IMR-90 (cell line): ENCODE measurements at places on chromosomes 3 and 15.
A peak's percentile ranks its signal among the peaks of the same experiment; 100 is the strongest.

GRCh38 chr3:39657775-39658174 is 151.6 kb upstream of the MYRIP start:
- no peak for DNase-seq

- no peak for DNase-seq
These were observed 121.3 kb upstream of the THBS1 start for GRCh38 chr15:39459548-39459947.

DNA sequence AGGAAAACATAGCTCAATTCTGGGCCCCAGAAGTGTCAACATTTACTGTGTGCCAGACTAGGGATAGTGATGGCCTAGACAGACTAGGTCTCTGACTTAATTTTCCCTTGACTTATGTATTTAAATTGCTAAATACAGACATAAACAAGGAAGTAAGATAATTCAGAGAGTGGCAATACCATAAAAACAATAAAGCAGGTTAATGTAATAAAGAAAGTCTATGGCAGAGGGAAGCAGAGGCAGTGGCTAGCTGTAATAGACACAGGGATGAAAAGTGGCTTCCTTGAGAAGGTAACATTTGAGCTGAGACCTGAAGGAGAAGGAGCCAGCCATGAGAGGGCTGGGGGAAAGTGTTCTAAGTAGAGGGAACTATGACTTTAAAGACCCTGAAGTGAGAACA is 95.7 kb downstream of the TNIK start:
- no peak for DNase-seq

DNA sequence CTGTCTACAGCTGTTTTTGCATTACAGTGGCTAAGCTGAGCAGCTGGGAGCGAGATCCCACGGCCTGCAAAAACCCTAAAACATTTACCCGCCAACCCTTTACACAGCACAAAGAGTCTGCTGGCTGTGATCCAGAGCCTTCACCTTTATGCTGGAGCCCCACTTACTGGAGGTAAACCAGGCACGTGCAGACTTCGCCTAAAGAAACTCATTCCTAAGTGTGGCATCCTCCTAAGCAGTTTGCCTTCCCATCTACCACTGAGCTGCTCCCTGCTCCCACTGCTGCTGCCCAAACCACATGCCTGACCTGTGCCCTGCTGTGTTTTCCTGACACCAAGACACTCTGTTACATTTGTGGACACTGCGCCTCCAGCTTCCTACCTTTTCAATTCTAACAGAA is 53.0 kb downstream of the CHSY1 start:
- peak; percentile 48 for DNase-seq

- no peak for DNase-seq
These were observed 36.3 kb upstream of the PPM1L start for GRCh38 chr3:160719710-160720109.

GRCh38 chr3:123105201-123106189 is 38.7 kb downstream of the PDIA5 start:
- no peak for DNase-seq

GRCh38 chr15:42289166-42289565 is 15.9 kb upstream of the TMEM87A start:
- no peak for DNase-seq

DNA sequence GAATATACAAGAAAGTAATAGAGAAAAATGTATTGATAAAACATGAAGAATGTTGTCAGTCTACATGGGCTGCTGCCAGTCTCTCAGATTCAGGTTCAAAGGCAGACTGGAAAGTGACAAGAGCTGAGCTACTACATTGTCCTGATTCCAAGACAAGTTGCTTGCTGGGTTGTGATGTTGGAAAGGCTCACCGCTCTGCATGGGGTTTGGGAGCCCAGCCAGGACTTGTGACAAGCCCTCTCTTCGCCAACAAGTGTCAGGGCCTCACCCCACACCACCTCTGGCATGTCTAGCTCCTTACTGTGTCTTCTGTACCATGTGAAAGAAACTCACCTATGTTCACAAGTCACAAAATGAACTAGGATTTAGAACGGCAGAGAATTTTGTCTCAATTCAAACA is 43.0 kb upstream of the SH3GL3 start:
- no peak for DNase-seq

GRCh38 chr3:156760333-156760732 is 65.8 kb upstream of the LEKR1 start:
- no peak for DNase-seq

DNA sequence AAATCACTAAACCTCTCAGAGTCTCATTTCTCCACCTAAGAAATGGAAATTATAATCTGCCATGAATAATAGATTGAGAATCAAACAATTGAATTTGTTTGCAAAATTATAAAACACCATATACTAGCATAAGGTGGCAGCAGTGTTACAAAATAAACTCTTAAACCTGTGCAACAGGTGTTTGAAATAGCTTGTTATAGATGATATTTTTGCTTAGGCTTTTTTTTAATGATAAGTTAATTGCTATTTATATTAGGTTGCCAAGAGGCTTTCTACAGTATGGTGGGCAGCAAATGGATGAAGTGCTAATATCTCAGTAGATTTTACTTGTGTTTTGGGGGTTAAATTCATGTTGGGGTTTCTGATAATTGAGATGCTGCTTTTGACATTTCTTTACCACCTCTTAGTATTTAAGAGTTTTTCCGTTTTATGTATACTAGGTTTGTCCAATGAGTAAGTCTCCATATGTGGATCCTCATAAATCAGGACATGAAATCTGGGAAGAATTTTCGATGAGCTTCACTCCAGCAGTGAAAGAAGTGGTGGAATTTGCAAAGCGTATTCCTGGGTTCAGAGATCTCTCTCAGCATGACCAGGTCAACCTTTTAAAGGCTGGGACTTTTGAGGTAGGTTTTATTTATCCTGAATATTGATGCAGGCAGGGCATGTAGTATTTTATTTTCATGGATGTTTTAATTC is 19.6 kb downstream of the NR1D2 start:
- peak; percentile 32 for DNase-seq

DNA sequence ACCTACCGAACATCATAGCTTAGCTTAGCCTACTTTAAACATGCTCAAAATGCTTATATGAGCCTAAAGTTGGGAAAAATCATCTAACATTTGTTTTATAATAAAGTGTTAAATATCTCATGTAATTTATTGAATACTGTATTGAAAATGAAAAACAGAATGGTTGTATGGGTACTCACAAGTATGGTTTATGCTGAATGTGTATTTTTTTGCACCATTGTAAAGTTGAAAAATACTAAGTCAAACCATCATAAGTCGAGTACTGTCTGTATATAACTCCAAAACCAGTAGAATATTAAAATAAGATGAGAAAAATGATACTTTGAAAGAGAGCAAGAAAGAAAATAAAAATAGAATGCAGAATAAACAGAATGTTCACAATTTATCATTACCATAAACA is 115.7 kb downstream of the ZNF280D start:
- DNase-seq: no peak

DNA sequence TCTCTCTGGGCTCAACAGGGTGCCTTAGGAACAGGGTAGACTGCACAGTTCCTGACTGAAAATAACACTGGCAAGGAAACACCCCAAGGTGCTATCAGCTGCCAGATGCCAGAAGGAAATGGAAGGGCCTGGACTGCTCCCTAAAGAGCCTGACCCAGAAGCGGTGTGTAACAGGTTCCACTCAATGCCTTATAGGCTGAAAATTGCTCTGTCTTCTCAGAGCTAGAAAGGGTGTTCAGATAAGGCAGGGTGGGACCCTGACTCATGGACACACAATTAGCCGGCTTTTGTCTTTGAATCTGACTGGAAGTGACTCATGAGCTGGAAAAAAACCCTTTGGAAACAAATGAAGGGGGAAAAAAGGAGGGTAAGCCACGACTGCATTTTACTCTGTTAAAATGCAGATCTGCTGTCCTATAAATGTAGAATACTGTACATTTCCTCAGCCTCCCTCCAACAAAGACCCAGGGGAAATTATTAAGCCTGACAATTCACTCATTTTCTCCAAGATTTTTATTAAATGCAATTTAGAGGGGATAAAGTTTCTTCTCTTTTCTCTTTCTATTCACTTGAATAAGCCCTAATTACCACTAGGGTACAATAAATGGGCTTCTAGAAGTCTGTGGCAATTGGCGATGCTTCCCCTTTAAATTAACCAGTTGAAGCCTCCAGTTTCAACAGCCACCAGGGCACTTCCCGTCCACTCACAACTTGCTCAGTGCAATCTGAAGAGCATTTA is 160.2 kb upstream of the TBL1XR1 start:
- DNase-seq: peak; percentile 89

- DNase-seq: no peak
These were observed 17.0 kb downstream of the KLHL6 start for GRCh38 chr3:183538486-183538885.

DNA sequence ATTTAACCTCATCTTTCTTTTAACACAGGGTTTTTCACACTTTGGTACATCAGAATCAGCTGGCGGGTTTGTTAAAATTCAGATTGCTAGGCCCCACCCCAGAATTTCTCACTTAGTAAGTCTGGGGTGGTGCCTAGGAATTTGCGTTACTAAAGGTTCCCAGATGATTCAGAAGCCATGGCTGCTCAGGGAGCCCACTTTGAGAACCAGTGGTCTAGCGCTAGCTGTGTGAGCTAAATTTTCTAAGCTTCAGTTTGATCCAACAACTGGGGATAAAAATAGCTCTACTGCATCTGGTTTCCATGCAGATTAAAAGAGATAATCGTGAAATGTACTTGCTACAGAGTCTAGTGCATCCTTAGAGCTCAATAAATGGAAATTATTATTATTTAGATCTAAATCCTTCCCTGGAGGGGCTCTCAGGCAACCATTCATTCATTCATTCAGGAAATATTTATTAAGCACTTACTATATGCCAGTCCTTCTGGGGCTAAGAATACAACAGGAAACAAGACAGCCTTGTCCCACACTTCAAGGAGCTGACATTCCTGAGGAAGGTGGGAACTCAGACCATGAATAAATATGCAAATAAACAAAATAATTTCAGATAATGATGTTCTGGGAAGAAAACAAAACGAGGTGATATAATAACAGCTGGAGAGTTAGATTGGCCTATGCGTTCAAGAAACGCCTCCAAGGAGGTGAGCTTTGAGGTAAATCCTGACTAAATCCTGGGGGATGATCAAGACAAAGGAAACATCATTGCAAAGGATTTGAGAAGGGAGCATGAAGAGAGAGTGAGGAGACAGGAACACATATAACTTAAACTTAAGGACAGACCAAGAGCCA is 3.9 kb upstream of the CIDEC start:
- DNase-seq: peak; percentile 27

GRCh38 chr15:80177156-80177555 is 24.4 kb downstream of the FAH start:
- no peak for DNase-seq

DNA sequence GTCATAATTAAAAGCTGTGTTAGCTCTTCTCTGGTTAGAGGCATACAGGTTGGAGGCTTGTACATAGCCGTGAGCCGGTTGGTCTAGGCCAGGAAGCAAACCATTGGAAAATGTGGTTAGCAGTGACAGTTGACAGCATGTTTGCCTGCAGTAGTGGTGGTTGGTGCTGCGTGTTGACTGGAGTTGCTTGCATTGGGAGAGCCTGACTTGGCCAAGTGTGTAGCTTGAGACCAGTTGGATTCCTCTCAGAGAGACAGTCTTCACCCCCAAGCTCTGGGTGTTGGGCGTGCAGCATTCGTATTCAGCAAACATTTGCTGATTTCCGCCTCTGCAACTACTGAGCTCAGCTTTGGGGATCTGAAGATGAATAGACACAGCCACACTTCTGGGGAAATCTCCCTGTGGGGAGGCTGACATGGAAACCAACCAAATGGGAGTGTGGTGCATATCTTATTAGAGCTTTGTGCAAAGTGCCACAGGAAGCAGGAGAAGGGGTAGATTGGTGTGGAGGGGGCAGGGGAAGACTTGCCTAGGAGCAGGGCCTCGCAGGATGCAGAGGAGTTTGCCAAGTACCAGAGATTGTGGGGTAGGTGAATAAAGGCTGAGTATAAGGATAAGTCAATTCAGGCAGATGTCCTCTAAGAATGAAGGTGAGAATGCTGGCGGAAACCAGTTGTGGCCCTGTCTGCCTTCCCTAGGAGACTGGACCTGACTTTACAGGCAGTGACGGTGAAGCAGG is 83.5 kb downstream of the IGF1R start:
- DNase-seq: no peak

DNA sequence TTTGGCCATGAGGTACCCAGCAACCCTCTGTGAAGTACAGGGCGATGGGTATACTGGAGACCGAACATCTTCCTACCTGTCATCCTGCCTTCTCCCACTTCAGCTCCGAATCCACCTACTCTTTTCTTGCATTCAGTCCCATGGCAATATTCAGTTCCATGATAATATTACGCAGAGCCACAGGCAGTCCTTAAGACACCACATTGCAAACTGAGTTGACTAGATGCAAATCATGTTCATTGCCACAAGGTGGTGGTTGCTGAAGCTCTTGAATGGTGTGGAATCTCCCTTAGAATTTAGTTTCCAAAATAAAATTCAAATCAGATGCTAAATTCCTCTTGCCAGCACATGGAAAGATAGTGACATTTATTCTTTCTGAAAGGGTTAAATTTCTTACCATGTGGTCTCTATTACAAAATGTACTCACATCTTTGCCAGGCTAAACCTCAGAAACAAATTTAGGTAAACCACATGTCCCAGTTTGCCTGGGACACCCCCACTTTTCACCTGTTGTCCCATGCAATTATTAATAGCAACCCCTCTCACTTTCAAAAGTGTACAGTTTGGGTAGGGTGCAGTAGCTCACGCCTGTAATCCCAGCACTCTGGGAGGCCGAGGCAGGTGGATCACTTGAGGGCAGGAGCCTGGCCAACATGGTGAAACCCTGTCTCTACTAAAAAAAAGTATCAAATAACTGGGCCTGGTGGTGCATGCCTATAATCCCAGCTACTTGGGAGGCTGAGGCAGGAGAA is 1.7 kb upstream of the NME9 start:
- DNase-seq: peak; percentile 35

DNA sequence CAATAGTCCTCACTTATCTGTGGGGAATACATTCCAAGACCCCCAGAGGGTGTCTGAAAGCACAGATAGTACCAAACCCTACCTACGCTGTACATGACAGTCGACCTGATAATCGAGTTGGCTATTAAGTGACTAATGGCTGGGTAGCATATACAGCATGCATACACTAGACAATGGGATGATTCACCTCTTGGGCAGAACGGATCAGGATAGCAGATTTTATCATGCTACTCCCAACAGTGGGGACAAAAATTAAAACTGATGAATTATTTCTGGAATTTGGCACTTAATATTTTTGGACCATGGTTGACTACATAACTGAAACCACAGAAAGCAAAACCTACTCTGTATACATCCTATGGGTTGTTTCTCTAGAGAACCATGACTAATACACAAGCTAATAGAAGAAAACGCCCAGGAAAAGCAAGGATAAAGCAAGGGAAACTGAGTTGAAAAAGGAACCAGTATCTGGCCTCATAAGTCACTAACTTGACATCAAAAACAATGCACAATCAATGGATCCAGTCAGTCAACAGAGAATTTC is 15.5 kb downstream of the ATG3 start:
- peak; percentile 45 for DNase-seq

DNA sequence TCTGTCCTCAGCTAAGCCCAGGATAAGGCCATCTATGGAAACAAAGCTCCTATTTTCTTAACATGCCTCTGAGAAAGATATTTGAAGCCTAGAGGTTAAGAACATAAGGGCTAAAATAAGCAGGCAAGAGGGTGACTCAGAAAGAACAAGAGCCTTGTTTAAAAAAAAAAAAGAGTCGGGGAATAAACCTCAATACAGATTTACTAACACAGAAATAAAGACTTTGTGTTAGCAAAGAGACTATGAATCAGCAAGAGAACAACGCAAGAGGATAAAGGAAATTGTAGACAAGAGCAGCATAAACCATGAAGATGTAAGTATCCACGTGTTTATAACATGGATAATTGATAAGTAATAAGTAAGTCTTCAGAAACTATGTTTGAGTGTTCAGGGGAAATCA is 36.0 kb downstream of the RAB27A start:
- peak; percentile 89 for DNase-seq

GRCh38 chr15:87672309-87673288 is 583.9 kb downstream of the NTRK3 start:
- peak; percentile 41 for DNase-seq
